NCI-H446 (cell line): ENCODE measurements at places on chromosomes 2 and 18.
A peak's percentile ranks its signal among the peaks of the same experiment; 100 is the strongest.

DNA sequence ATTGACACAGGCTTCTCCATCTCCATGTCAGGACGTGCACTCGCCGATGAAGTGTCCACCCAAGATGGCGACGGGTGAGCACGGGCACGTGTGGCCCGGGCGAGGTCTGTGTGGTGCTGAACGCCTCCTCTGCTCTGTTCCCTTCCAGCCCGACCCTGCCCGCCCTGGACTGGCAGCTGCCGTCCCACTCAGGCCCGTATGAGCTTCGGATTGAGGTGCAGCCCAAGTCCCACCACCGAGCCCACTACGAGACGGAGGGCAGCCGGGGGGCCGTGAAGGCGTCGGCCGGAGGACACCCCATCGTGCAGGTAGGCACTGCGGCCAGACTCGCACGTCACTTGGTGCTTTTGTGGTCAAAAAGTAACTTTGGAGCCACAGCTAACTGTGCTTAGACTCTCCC, 37.7 kb downstream of the NFATC1 start:
- no peak for DNase-seq

GRCh38 chr2:184041077-184041476, 557.3 kb upstream of the ZNF804A start:
- no peak for DNase-seq

DNA sequence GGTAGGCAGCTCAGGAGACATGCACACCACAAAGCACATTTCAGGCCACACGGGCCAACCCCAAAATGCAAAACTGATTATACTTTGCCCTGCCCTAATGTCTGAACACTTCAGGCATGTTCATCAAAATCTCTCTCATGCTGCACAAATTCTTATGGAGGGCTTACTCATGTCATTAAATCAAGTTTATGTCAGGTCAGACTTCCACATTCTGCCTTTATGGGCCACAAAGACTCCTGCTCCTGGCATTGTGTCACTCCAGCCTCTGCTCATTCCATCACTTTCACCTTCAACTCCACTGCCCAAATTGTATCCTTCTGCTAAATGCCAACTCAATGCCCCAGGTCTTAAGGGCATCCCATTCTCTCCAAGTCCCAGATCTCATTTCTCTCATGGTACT, 9.2 kb downstream of the UXS1 start:
- DNase-seq, result no peak

- DNase-seq, result no peak
Measured at GRCh38 chr18:57447154-57447621, 12.0 kb downstream of the ONECUT2 start.

GRCh38 chr18:33873112-33873511, 295.1 kb downstream of the ASXL3 start:
- no peak for DNase-seq

GRCh38 chr18:41599466-41599865, 355.6 kb upstream of the PIK3C3 start:
- DNase-seq, result no peak

GRCh38 chr2:10297191-10297830, 5.4 kb upstream of the HPCAL1 start:
- no peak for DNase-seq

DNA sequence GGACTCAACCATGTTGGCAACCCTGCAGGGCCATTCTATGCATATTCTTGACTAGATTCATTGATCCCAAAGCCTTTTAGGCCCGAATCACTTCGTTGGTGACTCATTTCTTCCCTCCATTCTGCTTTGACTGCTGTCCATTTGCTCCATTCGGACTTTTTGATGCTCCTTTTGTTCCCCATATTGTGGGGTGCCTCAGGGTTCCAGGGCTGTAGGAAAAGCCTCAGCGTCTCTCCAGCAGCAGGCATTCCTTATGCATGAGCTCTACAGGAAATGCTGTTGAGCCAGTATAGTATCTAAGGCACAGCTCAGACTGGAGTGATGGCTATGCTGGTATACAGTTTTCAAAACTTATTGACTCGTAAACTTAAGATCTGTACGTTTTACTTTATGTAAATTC, 292.6 kb downstream of the PRKCE start:
- no peak for DNase-seq

DNA sequence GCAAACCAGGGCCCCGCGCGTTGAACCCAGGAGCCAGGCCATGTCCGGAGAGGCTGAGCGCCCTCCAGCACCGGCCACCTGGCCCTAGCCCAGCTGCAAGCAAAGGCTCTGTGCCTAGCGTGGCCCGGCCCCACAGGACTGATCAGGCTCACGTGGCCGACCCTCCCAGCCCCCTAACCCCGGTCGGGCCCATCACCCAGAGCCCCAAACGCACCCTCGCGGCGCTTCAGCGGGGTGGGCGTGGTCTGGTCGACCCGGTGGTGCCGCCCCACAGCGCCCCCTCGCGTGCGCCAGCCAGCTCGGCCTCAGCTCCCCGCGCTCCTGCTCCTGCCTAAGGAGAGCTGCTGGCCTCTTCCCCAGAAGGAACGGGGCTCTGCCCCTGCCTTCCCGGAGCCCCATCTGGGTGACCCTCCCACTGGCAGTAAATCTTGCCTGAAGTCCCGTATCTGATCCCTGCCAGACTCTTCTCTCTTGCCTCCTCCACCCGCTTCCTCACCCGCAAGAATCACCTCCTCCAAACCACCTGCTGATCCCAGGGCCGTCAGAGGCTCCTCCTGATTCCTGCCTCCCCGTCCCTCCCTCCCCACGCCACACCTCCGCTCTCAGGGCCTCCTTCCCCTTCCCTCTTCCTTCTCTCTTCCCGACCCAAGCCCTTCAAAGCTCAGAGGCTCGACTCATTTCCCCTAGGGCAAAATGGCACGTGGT, 12.3 kb upstream of the TEX51 start:
- DNase-seq, result no peak

- DNase-seq, result no peak
Measured at GRCh38 chr2:79001285-79001684, 24.2 kb upstream of the REG3G start.

DNA sequence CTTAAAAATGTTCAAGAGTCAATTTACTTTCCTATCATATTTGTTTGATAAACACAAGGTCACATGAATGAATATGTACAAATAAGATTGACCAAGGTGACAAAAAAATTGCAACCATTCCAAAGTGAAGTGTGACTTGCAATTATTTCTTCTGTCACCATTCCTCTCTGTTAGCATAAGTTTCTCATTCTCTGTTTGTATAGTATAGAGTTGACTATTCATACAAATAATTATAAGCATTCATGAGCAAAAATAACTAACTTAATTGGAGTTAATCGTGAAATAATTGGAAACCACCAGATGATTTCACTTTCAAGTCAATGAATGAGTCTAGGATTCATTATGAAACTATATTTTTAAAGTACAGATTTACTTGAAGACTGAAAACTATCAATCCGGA, 42.1 kb downstream of the PGAP1 start:
- no peak for DNase-seq

- DNase-seq, result peak; percentile 63
Measured at GRCh38 chr2:237154082-237154638, 68.5 kb downstream of the COPS8 start.

DNA sequence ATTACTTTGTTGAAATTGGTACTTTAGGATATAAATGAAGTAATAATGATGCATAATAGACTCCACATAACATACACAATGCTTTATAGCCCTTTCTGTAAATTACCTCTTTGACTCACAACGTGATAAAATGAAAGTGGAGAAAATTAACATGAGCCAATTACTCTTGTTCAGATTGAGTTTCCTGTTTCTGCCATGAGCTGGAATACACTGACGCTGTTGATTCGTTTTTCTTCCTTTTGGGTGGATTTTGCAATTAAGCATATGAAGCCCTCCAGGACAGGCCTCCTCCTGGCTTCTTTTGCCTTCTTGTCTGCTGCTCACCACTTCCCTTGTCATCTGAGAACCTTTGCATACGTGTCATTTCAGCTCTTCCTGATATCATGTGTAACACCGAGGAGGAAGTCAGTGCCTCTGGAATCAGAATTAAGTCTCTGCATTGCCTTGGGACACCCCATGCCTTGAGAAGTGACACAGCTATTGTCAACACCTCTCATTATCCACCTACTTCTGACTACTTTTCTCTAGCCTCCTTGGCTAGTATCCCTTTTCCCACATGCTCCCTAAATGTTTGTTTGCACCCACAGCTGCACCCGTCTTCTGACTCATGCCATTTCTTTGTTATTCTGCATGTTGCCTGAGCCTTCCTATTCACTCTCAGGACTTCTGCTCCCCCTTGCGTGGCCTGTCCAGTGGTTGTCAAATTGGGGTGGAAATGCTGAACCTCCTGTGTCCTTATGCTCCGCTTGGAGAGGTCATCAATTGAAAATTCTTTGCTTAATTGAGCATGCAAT, 134.1 kb downstream of the FMNL2 start:
- no peak for DNase-seq

- DNase-seq, result no peak
Measured at GRCh38 chr2:216107760-216108159, 1.4 kb upstream of the XRCC5 start.

- no peak for DNase-seq
Measured at GRCh38 chr2:233288663-233289062, 19.0 kb upstream of the SAG start.

- DNase-seq, result peak; percentile 50
Measured at GRCh38 chr2:238596571-238597551, 170.1 kb downstream of the ASB1 start.

- DNase-seq, result no peak
Measured at GRCh38 chr2:97969081-97970067, 26.4 kb downstream of the TMEM131 start.

DNA sequence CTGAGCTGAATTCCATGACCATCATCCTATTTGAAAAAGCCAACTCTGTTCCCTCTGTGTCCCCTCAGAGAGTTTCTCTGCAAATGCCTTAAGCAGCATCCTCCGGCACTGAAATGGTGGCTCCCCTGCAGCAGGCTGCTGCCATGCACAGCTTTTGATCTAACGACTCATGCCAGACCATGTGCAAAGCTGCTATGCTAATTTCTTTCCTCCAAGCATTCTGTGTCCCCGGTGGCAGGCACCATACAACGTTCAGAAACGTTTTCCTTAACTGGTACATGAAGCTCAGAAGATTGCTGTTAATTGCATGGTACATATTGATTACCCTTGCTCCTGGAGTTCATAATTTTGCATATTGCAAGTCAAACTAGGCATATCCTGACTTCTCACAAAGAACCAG, 336.8 kb downstream of the RBM43 start:
- no peak for DNase-seq

GRCh38 chr2:231521-232185, 32.2 kb downstream of the SH3YL1 start:
- DNase-seq, result no peak

DNA sequence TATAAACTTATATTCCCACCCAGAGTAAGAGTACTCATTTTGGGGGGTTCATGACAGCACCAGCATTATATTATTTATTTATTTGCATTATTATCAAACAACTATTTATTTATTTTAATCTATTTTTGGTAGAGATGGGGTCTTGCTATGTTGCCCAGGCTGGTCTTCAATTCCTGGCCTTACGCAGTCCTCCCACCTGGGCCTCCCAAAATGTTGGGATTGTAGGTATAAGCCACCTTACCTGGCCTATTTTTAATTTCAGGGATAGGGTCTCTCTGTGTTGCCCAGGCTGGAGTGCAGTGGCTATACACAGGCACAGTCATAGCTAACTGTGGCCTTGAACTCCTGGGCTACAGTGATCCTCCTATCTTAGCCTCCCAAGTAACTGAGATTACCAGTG, 30.7 kb downstream of the GEMIN6 start:
- DNase-seq, result no peak

GRCh38 chr18:78980279-78980771, 707 bp downstream of the SALL3 start:
- no peak for DNase-seq

GRCh38 chr2:137838255-137839092, 125.8 kb upstream of the HNMT start:
- peak; percentile 22 for DNase-seq

DNA sequence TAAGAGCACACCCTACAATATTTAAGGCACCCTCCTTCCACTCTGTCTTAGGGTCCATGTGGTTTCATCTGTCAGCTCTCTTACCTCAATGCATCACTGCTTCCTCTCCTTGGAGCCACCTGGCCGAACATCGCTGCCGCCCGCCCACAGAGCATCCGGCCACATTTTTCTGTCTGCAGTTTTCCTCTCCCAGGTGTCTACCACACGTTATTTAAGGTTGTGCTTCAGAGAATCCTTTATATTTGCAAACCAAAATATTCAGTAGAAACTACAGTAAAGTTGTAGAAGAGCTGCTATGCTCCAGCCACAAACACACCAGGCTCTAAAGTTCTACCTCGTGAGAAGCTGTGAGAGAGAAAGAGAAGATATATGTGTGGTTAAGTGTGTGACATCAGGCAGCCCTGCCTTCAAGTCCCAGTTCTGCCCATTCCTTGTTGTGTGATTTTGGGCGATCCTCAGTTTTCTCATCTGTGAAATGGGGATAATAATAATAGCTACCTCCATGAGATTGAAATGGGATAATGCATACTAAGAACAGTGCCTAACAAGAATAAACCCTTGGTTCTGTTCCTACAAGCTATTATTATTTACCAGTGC, 4.9 kb upstream of the STK17B start:
- no peak for DNase-seq

GRCh38 chr2:181308766-181309515, 148.2 kb upstream of the ITGA4 start:
- no peak for DNase-seq

GRCh38 chr2:194465641-194466040, 1191.4 kb upstream of the SLC39A10 start:
- no peak for DNase-seq

DNA sequence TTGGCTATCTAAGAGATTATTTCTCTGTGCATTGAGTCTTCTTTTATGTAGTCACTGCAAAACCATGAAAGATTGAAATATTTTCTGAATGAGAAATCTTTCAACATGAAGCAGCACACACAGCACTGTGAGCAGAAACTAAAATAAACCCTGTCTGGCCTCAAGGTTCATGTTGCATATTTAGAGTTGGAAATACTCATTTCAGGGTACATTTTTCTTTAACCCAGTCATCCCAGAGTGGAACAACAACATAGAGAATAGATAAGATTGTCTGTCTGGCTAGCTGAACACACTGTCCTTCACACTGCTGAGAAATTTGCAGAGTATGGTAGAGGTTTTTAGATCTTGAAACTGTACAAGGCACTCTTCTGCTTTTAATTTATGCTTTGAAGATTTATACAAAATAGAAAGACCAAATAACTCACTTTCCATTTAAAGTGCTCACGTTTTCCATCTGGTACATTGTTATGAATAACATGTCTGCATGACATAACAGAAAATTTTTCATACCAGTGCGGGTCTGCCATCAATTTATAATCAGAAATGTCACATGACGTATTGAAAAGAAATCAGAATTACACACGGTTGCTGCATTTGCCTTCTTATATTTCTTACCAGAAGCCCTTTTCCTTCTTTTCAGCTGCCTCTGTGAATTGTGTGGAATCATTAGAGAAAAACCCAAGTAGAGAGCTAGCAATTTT, 25.0 kb upstream of the FN1 start:
- DNase-seq, result no peak

- DNase-seq, result no peak
Measured at GRCh38 chr2:240249423-240250149, 109.1 kb upstream of the OTOS start.
